NCI-H2227 treated with DMSO at 0.1 percent for 48 hours (cell line): ENCODE measurements at places on chromosomes 3 and 15.

GRCh38 chr15:90287101-90287500 lies 21.6 kb downstream of the NGRN start:
- DNase-seq: no peak

GRCh38 chr3:13786811-13787210 lies 93.1 kb downstream of the WNT7A start:
- no peak for DNase-seq

DNA sequence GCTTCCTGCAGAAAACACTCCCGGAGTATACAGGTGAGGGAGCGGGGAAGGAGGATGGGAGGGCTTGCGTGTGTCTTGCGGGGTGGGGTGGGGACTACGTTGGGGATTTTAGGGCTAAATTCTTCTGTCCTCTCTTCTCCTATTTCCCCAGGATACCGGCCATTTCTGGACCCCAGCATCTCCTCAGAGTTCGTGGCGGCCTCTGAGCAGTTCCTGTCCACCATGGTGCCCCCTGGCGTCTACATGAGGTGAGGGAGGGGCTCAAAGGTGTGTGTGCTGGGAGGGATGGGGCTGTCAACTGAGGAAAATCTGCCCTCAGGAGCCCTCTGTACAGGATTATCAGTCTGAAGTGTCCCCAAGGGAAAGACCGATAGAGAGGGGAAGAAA lies 6.6 kb downstream of the DUOX1 start:
- DNase-seq: no peak

DNA sequence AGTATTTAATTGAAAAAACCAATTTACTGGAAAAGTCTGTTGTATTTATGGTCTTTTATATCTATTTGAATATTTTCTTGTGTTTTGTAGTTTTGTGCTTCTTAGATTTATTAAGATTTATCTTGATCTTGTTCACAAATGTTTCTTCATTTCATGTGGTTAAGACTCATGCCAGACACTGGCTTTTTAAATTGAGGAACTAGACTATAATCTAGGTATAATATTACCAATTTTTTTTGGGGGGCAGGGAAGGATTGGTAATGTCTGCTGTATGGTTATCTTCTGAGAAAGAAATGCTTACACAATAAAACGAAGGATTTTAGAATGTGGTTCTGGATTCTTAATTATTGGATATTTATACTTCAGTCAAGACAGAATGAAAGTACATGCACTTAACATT lies 24.9 kb downstream of the AP4E1 start:
- DNase-seq: no peak

GRCh38 chr3:12956316-12956660 lies 114.9 kb upstream of the RPL32 start:
- no peak for DNase-seq

- no peak for DNase-seq
These were observed 42.0 kb upstream of the TP63 start for GRCh38 chr3:189589179-189589569.

DNA sequence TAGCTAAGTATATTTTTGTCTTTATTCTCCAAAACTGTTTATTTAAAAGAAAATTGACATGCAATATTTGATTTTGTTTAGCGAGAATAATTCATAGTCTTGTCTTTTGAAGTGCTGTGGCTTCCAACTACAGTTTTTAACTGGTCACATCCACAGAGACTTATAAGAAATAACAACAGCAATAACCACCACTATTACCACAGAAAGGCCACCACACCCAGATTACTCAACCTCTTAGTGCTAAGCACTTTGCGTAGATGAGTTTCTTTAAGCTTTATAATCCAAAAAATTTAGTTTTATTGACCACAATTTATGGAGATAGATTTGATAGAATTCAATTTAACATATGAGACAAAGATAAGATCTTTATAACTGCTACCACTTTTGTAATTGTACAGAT lies 468.4 kb upstream of the UBE2E2 start:
- no peak for DNase-seq

DNA sequence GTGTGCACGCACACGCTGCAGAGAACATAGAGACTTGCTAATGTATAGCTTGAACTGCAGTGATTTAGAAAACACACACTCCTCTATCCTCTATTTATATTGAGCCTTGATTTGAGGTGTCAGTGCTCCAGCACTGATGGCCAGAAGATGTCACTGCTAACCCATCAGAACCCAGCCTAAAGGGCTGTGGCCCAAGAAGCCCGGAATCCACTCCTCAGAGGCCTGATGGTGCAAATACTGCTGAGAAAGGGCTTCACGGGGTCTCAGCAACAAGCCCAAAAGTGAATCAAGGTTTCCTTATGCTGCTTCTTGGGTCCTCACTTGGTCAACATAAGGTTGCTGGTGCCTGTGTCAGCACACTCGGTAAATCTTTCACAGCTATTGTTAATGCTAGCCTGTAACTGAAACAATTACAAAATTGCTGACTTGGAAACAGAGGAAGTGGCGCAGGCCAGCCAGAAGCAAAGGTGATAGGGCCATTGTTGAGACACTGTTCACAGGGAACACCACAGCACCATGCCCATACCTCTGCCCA lies 60.3 kb downstream of the HEG1 start:
- DNase-seq: peak; percentile 18

DNA sequence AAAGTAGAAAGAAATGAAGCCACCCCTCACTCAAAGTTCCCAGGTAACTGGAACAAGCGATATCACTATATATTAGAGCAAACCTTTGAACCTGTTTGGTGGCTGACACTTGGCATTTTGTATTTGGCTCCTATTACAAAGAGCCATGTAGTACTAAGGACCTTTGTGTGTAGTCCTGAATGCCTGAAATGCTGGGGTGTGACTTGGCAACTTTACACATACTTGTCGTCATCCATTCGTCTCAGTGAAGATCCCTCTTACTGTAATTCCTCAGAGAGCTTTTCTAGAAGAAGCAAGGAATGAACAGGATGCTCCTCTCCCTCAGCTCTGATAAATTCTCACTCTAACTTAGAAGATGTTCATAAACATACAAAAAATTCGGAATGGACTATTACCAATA lies 216.1 kb upstream of the CDIN1 start:
- DNase-seq: no peak

- no peak for DNase-seq
These were observed 593.3 kb downstream of the FHIT start for GRCh38 chr3:60657972-60658371.

DNA sequence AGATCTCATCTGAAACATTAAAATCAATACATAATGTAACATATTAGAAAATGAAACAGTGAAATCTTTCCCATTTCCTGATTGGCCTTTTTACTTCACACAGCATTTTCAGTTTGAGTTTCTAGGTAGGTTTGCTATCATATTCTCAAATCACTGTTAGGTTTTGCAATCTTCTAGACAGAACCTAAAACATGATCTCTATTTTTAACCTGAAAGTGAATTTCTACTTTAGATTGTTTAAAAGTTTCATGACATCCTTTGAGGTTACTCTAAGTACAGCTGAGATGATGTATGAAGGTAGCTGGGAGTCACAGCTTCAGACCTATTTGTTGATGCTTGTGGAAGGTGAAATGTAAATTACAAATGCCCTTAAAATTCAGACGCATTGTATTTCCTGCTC lies 118.4 kb upstream of the GPR149 start:
- no peak for DNase-seq

- no peak for DNase-seq
These were observed 101.6 kb upstream of the ANKRD28 start for GRCh38 chr3:15899388-15899787.

DNA sequence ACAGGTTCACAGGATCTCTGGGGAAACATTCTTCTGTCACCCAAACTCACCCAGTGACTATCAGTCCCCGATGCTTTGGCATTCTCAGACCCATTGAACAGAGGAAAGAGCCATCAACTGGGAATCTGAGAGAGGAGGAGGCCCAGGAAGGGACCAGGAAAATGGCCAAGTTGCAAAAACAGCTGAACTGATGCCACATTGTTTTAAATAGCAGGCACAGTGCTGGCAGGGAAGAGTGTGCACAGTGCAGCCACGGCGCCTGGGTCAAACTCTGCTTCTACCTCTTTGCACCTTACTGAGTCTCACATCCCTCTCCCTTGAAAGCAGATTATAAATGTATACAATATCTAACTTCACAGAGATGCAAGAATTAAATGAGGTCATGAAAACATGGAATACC lies 66.4 kb downstream of the SRGAP3 start:
- DNase-seq: no peak

- DNase-seq: no peak
These were observed 59.5 kb upstream of the BCL6 start for GRCh38 chr3:187804745-187805121.

GRCh38 chr3:175342196-175342595 lies 483.1 kb downstream of the NAALADL2 start:
- DNase-seq: no peak

- no peak for DNase-seq
These were observed 212.9 kb downstream of the CD47 start for GRCh38 chr3:107877936-107878335.

DNA sequence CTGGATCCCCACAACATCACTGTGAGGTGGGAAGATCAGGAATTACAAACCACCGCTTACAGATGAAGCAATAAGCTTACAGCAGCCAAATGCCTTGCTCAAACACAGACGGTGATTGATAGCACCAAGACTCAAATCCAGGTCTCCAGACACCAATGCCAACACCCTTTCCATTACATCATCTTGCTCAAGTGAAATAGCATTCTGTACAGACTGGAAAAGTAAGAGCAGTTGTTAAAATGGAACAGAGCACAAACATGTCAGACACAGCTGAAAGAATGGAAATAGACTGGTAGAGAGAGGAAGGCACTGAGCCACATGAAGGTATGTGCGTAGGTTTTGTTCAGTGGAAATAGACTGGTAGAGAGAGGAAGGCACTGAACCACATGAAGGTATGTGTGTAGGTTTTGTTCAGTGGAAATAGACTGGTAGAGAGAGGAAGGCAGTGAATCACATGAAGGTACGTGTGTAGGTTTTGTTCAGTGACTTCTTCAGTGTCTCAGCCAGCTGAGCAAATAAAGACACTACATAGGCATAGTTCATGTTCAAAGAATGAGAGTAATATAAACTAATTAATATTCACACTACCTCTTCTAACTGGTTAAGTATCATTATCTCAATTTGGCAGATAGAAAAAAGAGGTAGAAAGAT lies 15.6 kb downstream of the CLDN1 start:
- no peak for DNase-seq

DNA sequence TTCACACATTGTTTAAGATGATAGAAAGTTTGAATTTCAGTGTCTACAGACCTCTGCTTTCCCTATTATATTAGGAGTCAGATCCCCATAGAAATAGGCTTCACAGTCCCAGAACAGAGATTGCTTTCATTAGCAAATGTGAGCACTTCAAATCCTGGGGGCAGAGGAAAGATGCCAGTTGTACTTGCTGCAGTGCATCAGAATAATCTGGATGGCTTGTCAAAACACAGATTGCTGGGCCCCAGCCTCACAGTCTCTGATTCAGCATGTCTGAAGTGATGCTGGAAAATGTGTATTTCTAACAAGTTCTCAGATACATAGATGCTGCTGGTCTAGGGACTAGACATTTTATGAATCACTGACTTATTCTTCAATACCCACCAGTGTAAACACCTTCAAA lies 375.2 kb downstream of the FGF12 start:
- DNase-seq: no peak

DNA sequence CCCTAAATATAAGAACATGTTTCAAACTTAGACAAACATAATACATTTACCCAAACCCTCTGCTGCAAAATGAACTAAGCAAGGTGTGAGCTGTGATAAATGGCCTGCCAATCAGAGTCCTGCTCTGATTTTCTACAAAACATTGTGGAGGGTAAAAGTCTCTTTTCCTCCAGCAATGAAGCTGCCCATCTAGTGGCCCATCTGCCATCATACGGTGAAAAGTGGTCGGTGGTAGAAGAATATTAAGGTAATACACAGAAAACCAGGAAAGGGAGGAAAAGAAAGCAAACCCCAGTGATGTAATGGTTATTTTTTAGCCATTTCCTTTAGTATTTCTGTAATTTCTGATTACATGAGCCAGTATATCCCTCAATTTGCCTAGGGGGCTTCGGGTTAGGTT lies 838.1 kb downstream of the TBL1XR1 start:
- no peak for DNase-seq

- no peak for DNase-seq
These were observed 43.9 kb upstream of the TRPM1 start for GRCh38 chr15:31145271-31145911.

GRCh38 chr3:134552784-134553183 lies 66.9 kb downstream of the CEP63 start:
- no peak for DNase-seq

DNA sequence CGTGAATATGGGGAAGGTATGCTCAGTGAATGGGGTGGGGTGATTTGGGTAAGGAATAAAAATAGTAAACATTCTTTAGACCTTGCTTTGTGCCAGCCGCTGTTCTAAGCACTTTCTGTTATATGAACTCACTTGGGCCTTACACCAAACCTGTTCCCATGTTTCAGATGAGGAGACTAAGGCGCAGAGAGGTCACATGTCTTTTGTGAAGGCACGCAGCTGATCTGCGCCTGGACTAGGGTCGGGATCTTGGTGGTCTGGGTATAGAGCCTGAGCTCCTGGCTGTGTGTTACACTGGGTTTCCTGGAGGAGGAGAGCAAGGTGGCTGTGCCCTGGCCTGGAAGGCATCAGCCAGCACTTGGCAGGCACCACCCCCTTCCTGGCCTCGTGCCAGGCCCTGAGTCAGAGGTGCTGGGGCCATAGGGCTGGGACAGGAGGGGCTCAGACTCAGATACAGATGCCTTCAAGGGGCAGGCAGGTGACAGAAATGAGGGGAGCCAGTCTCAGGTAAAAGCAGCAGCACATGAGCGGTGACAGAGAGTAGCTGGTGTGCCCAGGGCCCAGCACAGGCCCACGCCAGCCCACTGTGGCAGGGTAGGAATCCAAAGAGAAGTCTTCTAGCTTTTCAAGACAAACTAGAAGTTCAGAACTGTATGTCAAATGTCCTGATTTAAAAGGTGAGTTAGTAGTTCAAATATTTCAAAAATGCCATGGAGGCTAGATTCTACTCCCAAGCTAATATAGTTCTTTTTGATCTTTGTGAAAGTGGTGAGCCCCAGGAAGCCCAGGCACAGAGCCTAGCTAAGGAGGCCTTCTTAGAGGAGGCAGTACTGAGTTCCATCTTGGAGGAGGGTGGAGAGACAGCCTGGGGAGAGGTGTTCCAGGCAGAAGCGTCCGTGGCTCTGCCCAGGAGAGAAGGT lies 83.1 kb downstream of the DNAJB8 start:
- DNase-seq: no peak

GRCh38 chr3:41854956-41855355 lies 106.9 kb downstream of the ULK4 start:
- DNase-seq: no peak

DNA sequence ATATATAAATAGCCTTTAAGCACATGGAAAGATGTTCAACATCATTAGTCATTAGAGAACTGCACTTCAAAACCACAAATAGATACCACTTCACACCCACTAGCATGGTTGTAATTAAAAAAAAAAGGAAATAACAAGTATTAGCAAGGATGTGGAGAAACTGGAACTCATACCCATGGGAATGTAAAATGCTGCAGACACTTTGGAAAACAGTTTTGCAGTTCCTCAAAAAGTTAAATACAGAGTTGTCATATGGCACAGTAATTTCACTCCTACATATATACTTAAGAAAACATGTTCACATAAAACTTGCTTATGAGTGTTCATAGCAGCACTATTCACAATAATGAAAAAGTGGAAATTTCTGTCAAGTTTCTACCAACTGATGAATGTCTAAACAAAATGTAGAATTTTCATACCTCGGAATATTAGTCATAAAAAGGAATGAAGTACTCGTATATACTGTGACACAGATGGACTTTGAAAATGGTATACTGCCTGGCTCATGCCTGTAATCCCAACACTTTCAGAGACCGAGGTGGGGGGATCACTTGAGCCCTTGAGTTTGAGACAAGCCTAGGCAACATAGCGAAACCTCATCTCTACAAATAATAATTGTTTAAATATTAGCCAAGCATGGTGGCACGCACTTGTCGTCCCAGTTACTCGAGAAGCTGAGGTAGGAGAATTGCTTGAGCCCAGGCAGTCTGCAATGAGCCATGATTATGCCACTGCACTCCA lies 28.1 kb downstream of the BCL2A1 start:
- DNase-seq: no peak
